ENCODE measurements at places on chromosomes 11 and 22.

DNA sequence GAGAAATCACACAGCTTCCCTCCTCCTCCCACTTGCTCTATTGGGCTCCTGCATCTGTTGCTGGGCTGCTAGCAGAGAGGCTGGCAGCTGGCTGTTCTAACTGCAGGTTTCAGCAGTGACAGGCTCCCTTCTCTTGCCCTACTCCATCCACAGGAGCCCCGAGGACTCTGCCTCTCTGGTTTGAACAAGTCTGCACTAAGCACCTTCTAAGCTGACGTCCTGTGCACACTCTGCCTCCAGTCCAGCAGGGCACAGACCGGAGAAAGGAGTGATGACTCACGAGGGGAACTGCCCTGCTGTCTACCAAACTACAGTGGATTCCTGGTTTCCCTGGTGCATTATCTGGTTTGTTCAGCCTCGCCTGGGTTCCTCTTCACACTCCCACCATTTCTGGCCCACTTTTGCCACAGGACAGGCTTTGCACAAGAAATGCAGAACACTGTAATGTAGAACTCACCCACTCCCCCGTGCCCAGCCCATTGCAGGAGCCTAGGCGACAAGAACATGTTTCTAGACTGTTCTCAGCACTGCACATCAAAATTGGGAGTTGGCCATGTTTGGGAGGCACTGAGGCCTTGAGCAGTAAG, 26.0 kb downstream of the IL10RA start:
- no peak for DNase-seq

- no peak for DNase-seq
These were observed 258.0 kb downstream of the TENM4 start for GRCh38 chr11:79182794-79183193.

DNA sequence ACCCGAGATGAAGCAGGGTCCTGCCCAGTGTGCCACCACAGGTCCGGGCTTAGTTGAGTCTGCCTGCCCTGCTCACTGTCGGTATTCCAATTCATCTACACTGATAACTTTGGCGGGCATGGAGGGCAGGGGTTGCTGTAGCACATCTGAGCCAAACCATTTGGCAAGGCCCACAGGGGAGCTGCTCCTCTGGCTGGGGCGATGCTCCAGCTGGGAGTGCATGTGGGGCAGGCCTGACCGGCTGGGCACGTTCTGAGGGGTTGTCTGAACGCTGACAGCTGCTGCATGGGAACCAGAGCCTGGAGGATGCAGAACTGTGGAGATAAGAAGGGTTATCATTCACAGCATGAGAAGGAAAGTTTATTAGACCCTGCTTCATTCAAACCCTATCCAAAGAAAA, 40.4 kb downstream of the DRG1 start:
- no peak for DNase-seq

- no peak for DNase-seq
These were observed 90.7 kb downstream of the C11orf87 start for GRCh38 chr11:109512680-109513079.

- no peak for DNase-seq
These were observed 67.4 kb downstream of the TP53I11 start for GRCh38 chr11:44883277-44883676.

- no peak for DNase-seq
These were observed 1.1 kb downstream of the HMGXB4 start for GRCh38 chr22:35258191-35258988.

DNA sequence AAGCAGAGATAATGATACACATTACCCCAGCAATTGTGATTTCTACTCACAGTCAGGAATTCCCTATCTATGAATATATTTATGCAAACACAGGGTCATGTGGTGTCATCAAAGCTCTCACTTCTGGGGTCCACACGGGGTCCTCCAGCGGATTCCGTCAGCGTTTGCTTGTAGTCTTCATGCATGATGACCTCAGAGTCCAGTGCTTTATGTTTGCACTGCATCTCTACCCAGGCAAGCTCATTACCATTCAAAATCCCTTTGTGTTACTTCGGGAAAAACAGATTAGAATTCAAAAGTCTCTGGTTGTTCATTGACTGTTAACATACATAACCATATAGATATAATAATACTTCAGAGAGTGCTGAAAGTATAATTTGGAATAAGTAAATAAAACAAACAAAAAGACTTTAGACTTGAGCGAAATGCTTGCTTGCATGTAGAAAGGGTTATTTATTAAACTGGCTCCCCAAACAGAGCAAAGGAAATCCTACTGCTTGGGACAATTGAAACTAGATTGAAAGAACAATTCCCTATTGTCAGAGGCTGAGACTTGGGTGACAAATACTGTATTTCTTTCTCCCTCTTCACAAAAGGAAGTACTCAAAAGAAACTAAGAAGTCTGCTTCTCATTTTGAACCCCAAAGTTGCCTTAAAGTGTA, 423.1 kb downstream of the ETS1 start:
- no peak for DNase-seq

DNA sequence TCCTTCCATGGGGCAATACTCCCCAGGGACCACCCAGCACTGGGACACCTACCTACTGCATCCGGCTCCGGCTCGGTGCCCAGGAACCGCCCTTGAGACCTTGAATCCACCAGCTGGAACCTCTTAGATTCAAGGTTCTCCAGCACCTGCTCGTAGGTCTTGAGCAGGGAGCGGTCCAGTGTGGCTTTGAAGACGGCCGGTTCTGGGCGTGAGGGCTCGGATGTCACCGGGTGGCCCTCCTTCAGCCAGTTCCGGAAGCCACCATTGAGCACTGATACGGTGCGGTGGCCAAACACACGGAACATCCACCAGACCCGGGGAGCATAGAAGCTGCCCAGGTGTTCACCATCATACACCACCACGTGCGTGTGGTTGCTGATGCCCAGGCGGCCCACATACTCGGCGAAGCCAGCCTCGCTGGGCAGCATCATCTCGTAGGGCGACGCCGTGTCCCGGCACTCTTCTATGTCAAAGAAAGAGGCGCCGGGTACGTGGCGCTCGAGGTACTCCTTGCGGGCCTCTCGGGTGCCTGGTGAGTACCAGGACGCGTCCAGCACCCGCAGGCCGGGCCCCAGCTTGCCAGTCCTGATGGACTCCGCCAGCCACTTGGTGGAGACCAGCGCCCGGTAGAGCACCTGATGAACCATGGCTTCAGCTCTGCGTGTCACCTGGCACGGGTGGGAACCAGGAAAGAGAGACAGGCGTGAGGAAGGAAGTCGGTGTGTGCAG, 997 bp downstream of the TST start:
- DNase-seq, result no peak

DNA sequence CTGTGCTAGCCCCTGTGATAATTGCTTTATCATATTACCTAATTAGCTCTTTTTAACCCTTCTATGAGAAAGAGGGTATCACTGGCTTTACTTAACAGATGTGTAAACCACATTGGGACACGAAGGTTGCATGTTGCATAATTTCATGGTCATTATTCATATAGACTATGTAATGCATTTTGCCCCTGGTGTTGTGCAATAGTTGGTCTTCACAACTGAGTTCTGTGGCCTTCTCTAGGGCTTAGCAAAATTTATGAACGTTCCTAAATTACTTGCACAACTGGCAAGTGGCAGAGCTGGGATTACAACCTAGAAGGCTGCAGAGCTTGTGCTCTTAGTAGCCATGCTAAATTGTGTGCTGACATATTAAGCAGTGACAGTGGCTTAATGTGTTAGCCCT, 34.6 kb upstream of the PDGFD start:
- no peak for DNase-seq

- DNase-seq, result no peak
These were observed 12.8 kb downstream of the ETS1 start for GRCh38 chr11:128574576-128575011.

DNA sequence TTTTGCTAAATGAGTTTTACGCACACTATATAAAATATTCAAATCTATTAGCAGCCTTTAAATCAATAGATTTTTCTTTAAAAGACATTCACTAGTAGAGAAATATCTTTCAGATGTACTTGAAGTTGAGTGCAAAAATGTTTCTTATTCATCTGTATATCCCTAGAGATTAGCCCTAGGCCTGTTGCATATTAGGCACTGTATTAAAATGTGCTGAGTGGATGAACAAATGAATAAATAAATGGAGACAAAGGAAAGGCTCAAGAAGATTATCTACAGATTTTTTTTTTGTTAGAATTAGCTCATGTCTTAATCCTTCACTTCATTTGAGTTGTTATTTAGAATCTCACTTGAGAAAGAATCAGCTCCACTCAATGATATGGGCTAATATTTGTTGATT, 12.0 kb upstream of the MMP13 start:
- DNase-seq, result no peak

DNA sequence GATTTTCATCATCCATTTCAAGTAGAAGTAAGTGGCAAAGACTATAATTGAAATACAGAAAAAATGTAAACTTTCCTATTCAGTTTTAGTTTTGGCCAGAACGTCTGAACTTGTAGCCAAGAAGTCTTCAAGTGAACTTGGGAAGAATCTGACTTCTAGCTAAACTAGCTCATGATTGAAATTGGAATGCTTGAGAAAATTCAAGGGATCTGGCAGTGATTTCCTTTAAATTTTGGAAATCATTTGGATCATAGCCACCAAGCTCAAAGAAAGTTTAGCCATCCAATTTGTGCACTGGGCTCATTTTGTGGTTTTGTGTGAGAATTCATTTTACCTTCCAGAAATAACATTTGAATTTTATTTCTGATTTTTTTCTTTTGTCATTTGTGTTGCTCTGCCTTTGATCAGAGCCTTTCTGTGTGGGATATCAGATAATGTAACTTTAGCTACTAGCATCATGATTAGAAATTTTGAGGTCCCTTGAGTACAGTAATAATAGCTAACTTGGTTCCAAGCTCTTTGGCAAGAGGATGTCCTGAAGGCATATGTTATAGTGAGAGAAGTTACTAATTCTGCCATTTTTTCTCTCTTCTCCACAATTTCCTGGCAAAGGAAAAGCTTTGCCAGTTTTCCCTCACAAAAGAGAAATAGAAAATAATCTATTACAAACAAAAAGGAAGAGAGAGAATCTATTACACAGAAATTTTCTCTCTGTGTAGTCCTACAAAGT, 2123.7 kb upstream of the RAG2 start:
- DNase-seq, result no peak

DNA sequence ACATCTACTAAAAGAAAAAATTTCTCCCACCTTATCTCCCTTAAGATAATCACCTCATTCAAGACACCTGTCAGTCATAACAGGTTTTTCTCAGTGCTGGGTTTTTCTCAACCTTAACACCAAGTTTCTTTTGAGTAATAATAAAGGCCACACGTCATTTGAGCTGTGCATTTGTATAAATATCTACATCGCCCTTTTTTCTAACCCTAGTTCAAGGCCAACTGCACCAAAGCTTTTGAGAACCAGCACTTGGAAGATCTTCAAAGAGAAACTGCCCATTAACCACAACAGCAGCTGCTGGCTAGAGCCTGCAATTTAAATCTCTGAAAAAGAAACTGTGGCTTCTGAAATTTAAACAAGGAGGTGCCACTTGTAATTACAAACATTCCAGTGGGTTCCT, 6.9 kb downstream of the CADM1 start:
- DNase-seq, result peak; percentile 7

- no peak for DNase-seq
These were observed 7.0 kb downstream of the GRAMD4 start for GRCh38 chr22:46626911-46627805.

GRCh38 chr11:111483431-111483830, 28.8 kb downstream of the BTG4 start:
- no peak for DNase-seq

GRCh38 chr11:126415669-126416420, 60.4 kb downstream of the ST3GAL4 start:
- DNase-seq, result no peak

- DNase-seq, result no peak
These were observed 22.8 kb upstream of the SLC25A1 start for GRCh38 chr22:19201130-19201868.

GRCh38 chr11:59191890-59192289, 20.0 kb downstream of the DTX4 start:
- no peak for DNase-seq

DNA sequence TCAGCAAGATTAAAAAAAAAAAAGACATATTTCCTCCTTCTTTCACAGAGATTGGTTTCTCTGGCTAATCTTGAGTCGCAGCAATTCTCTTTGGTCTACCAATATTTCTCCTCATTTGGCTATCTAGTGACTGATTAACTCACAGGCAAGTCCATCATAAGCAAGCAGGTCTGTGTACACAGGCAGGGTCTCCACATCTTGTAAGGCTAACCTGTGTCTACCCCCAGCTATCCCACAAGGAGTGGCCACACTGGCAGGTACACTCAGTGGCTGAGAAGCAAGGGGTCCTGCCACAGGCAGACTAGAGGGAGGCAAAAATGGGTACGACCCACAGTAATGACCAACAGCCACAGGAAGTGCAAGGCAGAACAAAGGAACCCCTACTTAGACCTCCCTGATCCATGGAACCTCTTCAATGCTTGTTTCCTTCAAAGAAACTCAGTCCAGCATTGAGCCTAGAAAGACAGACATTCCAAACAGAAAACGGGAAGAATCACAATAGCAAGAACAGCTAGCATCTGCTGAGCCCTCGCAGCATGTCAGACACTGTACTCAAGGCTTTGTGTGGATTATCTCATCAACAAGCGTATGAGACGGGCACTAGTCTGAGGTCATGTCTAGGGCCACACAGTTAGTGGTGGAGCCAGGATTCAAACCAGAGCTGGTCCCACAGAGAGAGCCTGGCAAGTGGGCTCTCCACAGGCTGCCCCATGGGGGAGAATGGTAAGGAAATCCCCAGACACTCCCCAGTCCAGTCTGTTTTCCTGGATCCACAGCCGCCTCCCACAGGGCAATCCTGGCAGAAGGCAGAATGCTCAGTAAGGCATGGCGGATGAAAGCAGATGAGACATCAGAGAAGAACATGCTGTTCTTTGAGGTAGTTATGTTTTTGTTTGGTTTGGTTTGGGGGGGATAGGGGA, 34.3 kb downstream of the PLEKHA7 start:
- no peak for DNase-seq

DNA sequence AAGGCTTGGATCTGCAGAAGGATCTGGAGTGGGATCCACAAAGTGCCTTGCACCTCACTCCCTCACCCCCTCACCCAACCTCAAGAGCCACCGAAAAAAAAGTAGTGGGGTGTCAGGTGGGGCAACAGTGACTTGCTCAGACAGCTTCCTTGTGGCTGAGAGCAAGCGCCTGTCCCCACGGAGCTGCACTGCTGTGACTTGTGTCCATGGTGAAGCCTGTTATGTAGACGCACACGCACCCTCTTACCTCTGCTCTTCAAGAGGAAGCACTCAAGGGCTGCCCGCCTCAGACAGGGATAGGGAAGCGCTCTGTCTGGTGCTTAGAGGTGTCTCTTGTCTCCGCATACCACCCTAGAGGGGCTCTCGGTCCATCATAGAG, 1.2 kb downstream of the DRD2 start:
- no peak for DNase-seq
